ENCODE measurements at places on chromosomes 6 and 20.

- no peak for DNase-seq
Measured at GRCh38 chr6:40148882-40149573, 214.8 kb upstream of the MOCS1 start.

DNA sequence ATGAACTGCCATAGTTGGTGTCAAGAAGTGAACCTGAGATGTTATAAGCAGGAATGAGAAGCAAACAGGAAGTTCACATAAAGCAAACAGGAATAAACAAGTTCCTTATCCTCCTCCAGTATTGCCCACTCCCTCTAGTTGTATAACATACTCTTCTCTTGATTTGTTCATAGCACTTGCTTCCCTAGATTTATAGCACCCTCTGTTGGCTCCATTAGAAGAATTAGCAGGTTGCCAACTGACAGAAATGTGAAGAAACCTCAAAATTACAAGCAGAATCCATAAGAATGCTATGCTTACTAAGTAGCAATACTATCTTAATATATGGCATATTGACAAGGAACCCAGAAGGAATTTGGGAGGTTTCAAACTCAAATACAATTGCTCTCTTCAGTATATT is 195.4 kb downstream of the TBX18 start:
- no peak for DNase-seq

- no peak for DNase-seq
Measured at GRCh38 chr6:33072508-33073100, 845 bp downstream of the HLA-DPA1 start.

- no peak for DNase-seq
Measured at GRCh38 chr6:169994739-169995138, 243.3 kb downstream of the ERMARD start.

DNA sequence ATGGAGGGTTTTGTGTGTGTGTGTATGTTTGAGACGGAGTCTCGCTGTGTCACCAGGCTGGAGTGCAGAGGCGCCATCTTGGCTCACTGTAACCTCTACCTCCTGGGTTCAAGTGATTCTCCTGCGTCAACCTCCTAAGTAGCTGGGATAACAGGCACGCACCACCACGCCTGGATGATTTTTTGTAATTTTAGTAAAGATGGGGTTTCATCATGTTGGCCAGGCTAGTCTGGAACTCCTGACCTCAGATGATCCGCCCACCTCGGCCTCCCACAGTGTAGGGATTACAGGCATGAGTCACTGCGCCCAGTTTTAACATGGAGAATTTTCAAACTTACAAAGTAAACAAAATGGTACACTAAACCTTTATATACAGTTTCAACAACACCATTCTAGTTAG is 22.8 kb downstream of the AMD1 start:
- DNase-seq: no peak

- DNase-seq: no peak
Measured at GRCh38 chr20:1835186-1836035, 59.8 kb upstream of the SIRPA start.

GRCh38 chr6:165721356-165721755 is 58.3 kb upstream of the PDE10A start:
- no peak for DNase-seq

- no peak for DNase-seq
Measured at GRCh38 chr20:54047720-54048119, 22.7 kb downstream of the BCAS1 start.

DNA sequence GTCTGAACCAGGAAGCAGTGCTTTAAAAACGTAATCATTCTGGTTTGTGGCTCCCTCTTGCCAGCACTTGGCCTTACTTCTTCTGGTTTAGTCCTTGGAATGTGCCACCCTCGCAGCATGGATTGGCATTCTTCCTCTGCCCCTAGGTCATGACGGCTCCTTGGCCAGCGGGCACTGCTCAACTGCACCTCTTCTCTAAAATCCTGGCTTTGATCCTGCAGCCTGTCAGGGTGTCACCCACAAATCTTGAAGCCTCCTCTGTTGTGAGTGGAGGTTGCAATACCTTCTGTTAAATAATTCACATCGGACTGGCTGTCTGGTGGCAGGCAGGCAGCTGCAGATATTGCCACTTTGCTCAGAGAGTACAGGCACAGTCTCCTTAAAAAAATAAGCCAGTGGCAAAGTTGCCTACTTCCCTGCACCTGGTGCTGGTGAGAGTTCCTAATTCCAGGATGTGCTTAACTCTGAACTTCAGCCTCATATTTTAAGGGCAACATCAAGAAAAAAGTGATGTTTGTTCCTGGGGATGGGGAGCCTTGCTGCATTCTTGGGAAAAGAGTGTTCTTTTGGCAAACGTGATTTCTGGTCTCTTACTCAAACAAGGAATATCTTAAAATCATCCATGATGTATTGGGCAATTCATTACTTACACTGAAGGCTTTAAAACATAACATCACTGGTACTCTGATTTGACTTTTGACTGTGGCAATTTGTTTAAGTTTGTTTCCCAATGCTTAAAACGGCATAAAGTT is 179.8 kb downstream of the FOXA2 start:
- DNase-seq: no peak

GRCh38 chr6:79631693-79632172 is 604 bp downstream of the SH3BGRL2 start:
- no peak for DNase-seq

- no peak for DNase-seq
Measured at GRCh38 chr6:160461641-160462040, 113.5 kb downstream of the SLC22A3 start.

- no peak for DNase-seq
Measured at GRCh38 chr6:14396826-14397517, 279.4 kb downstream of the CD83 start.

GRCh38 chr6:13488015-13488895 is 855 bp upstream of the GFOD1 start:
- no peak for DNase-seq

DNA sequence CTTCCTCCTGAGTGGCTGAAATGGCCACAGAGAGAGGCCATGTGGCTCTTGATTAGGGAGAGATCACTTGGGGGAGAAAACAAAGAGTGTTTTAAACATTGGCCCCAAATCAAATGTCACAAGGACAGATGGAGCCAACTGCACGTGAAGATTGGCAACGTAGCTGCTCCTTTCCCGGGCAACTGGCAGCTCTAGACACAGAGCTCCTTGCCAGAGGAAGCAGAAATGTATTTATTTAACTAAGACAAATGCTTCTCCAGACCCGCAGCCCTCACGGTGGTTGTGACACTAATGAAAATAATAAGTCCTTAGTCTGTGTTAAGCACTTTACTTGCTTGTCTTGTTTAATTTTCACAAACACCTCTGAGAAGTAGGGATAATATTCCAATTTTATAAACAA is 49.6 kb upstream of the DSN1 start:
- DNase-seq: no peak

GRCh38 chr6:34243131-34243771 is 5.6 kb downstream of the SMIM29 start:
- DNase-seq: no peak

DNA sequence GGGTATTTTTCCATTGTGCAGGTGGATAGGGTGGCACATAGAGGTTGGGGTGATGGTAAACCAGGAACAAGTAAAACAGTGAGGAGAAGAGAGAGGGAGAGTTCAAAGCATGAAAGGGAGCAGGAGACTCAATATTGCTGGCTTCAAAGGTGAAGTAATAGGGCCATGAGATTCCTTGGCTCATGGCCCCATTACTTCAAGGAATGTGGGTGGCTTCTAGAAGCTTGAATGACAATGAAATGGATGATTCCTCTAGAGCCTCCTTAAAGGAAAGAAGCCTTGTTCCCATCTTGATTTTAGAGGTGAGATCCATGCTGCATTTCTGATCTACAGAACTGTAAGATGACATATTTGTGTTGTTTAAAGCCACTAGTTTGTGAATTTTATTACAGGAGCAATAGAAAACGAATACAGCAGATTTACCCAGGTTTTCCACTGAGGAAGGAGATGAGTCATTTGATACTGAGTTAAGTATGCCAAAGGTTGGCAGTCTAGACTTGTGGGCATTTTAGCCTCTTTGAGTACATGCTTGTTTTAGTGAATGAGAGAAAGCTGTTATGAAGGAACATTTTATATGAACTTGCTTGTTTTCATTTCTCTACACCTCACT is 110.4 kb downstream of the PLCB4 start:
- DNase-seq: no peak

GRCh38 chr6:107308677-107309076 is 150.7 kb downstream of the PDSS2 start:
- DNase-seq: no peak

- DNase-seq: no peak
Measured at GRCh38 chr6:138107752-138108592, 753 bp upstream of the PERP start.

DNA sequence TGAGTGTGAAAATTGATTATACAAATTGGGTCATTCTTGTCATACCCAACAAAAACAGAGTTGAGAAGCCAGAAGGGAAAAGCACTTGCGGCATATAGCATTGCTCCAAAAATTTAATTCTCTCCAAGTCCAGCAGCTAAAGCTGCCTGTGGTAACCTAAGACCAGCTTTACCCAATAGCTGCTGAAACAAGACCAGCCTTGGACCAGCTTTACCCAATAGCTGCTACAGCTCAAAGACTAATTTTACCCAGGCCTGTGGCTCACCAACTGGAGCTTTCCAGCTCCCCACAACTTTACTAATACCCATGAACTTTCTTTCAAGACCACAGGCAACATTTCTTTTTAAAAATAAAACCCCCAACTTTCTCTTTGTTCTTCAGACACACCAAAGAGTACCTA is 32.8 kb upstream of the ZNF133 start:
- no peak for DNase-seq

GRCh38 chr20:2946988-2947961 is 74.0 kb downstream of the PTPRA start:
- no peak for DNase-seq

- DNase-seq: no peak
Measured at GRCh38 chr6:90249034-90249433, 47.6 kb downstream of the BACH2 start.

DNA sequence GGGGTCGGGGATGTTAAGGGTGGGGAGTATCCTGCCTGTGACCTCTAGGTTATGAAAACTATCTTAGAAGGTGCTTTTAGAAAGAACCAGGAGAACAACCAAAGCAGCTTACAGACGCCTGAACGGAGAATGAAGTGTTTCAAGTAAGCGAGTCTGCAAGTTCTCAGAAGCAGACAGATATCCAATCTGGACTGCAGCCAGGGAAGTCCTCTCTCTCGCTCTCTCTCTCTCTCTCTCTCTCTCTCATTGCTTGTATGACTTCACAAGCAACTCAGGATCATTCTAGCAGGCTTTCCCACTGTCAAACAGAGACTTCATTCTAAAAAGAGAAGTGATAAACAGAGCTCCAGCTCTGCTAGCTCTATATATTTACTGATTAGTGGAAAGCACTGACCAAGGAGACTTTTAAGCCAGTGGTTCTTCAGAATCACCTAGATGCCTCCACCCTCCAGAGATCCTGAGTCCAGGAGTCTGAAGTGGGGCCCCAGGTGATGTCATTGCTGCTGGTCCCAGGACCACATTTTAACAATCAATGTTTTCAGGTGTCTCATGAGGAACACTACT is 6.0 kb downstream of the TCF21 start:
- DNase-seq: no peak

GRCh38 chr6:125138083-125138482 is 15.5 kb upstream of the TPD52L1 start:
- DNase-seq: no peak

DNA sequence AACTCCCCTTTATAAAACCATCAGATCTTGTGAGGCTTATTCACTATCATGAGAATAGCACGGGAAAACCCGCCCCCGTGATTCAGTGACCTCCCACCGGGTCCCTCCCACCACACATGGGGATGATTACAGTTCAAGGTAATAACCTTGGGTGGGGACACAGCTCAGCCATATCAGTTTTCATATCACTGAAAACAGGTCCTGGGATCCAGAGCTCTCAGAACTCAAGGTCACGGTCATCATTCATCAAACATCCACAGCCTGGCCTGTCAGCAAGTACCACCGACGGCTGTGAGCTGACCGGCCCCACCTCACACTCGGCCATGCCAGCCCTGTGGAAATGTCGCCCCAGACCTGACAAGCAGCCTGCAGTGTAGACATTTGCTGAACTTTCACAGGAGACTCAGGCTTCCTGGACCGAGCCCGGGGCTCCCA is 14.1 kb upstream of the FRMD1 start:
- no peak for DNase-seq

- no peak for DNase-seq
Measured at GRCh38 chr20:11080781-11081377, 407.1 kb upstream of the JAG1 start.

GRCh38 chr20:23128461-23129125 is 42.5 kb upstream of the CD93 start:
- no peak for DNase-seq

DNA sequence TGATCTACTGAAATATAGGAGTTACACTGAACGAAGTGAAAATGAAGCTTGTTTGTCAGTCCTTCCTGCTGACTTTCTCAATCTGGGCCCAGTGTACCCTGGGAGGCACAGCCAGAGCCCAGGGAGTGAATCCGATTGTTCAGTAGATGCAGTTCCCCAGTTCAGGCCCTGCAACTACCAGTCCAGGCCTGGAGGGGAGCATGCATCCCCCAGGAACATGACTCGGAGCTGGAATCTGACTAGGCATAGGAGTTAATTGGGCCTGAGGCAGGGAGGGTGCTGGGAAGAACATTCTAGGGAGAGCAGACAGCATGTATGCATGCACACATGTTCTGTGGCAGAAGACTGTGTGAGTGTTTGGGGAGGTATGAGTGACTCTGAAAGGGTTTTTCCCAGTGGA is 42.1 kb downstream of the PHACTR3 start:
- no peak for DNase-seq
